GM12878 (cell line): ENCODE measurements at places on chromosomes 2 and 18. TPM values are rescaled to one million over a fixed set of nuclear protein-coding genes. Genes with fewer than 3 reads are reported as not detected.
A peak's percentile ranks its signal among the peaks of the same experiment; 100 is the strongest.

- peaks cover 15% of the 10 kb centered on the region for H3K4me1 ChIP-seq
- H3K27ac ChIP-seq, result peak overlapping the region; percentile 38
- H3K4me3 ChIP-seq, result no peak overlapping the region
Measured at GRCh38 chr2:38129987-38130386, 54.0 kb upstream of the CYP1B1 start.

CNGA3 gene
- polyA plus RNA-seq, result not detected in 2 replicates

- H3K36me3 ChIP-seq, result no peaks in the 10 kb centered on the region
- DNase-seq, result no peak
- H3K4me3 ChIP-seq, result no peak overlapping the region
- no peak overlapping the region for H3K27ac ChIP-seq
Measured at GRCh38 chr2:231924889-231925275, 1.3 kb downstream of the NPPC start.

GALNT3 gene
- 2.8 and 4.4 TPM in 2 replicates for polyA plus RNA-seq

- H3K4me1 ChIP-seq, result no peaks in the 10 kb centered on the region
- H3K4me3 ChIP-seq, result no peak overlapping the region
- no peaks in the 10 kb centered on the region for H3K36me3 ChIP-seq
- no peak overlapping the region for H3K27ac ChIP-seq
- no peak for DNase-seq
Measured at GRCh38 chr2:53173698-53174455, 593.7 kb upstream of the CHAC2 start.

CIB4 gene
- not detected in 2 replicates for polyA plus RNA-seq

DNA sequence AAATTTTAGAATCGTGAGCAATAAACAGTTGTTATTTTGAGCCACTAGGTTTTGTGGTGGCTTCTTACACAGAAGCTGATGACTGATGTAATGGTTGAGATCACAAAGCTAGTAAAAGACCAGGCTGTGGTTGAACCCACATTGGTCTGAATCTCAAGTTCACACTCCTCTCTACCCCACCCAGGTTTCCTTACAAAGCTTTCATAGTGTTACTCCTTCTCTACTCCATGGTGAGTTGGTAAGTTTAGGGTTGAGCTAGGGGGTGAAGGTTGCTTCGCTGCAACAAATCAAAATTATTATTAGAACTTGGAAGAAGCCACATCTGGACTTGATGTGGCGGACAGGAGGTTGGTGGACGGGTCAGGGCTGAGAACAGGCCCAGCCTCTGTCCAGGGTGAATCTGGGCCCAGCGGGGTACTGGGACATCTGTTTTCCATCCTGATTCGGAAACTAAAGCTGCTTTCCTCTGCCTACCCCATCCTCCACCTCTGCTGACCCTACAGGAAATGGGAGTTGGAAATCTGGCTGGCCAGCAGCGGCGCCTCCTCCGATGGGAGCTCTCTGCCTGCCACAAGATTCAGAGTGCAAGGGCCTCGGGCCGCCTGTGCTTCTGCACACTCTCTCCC lies 86.3 kb downstream of the ZFP36L2 start:
- H3K27ac ChIP-seq, result no peak overlapping the region
- DNase-seq, result no peak
- H3K27me3 ChIP-seq, result no peaks in the 10 kb centered on the region
- peaks cover 24% of the 10 kb centered on the region for H3K4me1 ChIP-seq
- no peaks in the 10 kb centered on the region for H3K36me3 ChIP-seq

GRCh38 chr2:146305164-146305563 lies 1539.7 kb upstream of the ACVR2A start:
- no peaks in the 10 kb centered on the region for H3K36me3 ChIP-seq
- no peak for DNase-seq
- H3K4me3 ChIP-seq, result no peak overlapping the region

GPR35 gene
- 0.22 and 0.32 TPM in 2 replicates for polyA plus RNA-seq
